ENCODE measurements at places on chromosomes 3 and 15. TPM values are rescaled to one million over a fixed set of nuclear protein-coding genes. Genes with fewer than 3 reads are reported as not detected.

GRCh38 chr15:69518806-69519205 lies 66.2 kb downstream of the RPLP1 start:
- H3K36me3 ChIP-seq = no peaks in the 10 kb centered on the region
- DNase-seq = no peak
- peaks cover 3% of the 10 kb centered on the region for H3K4me1 ChIP-seq

GRCh38 chr3:54079730-54080325 lies 42.5 kb upstream of the CACNA2D3 start:
- no peak for DNase-seq
- H3K4me3 ChIP-seq = peak overlapping the region; percentile 37
- H3K27ac ChIP-seq = no peak overlapping the region
- no peaks in the 10 kb centered on the region for H3K36me3 ChIP-seq
- no peaks in the 10 kb centered on the region for H3K27me3 ChIP-seq

Gene CELF6
- 0.19 TPM for total RNA-seq

Gene SLC49A4
- 10.5 TPM for total RNA-seq

Gene FOXB1
- 2.1 TPM for total RNA-seq
